H1 (cell line): ENCODE measurements at places on chromosomes 1 and 21. TPM values are rescaled to one million over a fixed set of nuclear protein-coding genes. Genes with fewer than 3 reads are reported as not detected.
A peak's percentile ranks its signal among the peaks of the same experiment; 100 is the strongest.

The DNAJC11 gene
- total RNA-seq: 90.9 and 92.8 TPM in 2 replicates

The SMCP gene
- not detected in 2 replicates for total RNA-seq

- H3K27ac ChIP-seq: no peak overlapping the region
- no peak overlapping the region for H3K4me3 ChIP-seq
- no peaks in the 10 kb centered on the region for H3K27me3 ChIP-seq
- no peak for DNase-seq
- H3K4me1 ChIP-seq: no peaks in the 10 kb centered on the region
These were observed 688.8 kb downstream of the PLA2G4A start for GRCh38 chr1:187517546-187517945.

- peaks cover 9% of the 10 kb centered on the region for H3K27me3 ChIP-seq
- H3K36me3 ChIP-seq: no peaks in the 10 kb centered on the region
- H3K4me1 ChIP-seq: peaks cover 28% of the 10 kb centered on the region
- H3K4me3 ChIP-seq: no peak overlapping the region
- H3K27ac ChIP-seq: no peak overlapping the region
These were observed 16.6 kb upstream of the LEMD1 start for GRCh38 chr1:205438213-205439158.

DNA sequence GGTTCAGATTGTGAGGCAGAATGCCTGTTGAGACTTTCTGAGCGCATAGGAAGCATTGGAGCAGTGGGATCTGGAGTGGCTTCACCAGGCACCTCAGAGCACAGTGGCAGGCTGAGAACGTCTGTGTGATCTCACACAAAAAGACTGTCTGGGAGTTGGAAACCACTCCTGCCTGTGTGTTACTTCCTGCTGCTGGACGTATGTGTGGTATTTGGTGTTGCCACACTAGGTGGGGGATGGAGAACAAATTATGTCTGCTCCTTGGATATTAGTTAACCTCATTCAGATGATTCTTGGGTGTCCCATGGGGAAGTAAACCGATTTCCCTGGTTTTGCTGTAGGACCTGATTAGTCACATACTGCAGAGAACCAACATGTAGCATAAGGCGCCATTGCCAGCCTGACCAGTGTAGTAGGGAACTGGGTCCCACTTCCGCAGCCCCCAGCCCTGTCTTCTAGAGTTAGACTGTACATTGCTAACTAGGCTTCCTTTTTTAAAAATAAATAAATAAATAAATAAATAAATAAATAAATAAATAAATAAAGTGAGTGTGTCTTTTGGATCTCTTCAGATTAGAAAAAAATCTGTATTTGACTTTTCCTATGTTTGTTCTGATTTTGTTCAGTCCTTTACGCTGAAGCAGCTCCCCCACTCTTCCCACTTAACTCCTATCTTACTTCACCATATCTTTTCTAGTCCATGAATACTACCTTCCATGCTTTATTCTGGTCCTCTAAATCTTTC lies 26.9 kb downstream of the UCK2 start:
- peaks cover 23% of the 10 kb centered on the region for H3K4me1 ChIP-seq
- no peak for DNase-seq
- H3K27ac ChIP-seq: peak overlapping the region; percentile 26; the same call in 1 of the 2 replicates
- no peaks in the 10 kb centered on the region for H3K27me3 ChIP-seq

DNA sequence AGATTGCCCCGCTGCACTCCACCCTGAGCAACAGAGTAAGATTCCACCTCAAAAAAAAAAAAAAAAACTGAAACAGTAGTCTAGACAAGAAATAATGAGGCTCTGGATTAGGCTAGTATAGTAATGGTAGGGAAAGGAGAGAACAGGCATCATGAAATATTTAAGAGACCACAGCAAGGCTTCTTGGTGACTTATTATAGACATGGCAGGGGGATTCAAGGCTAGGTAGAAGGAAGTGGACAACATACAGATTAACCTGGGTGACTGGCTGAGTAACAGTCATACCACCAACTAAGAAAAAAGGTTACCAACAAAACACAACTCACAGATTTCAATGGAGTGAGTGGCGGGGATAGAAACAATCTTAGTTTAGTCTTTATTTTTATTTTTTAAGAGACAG lies 8.3 kb downstream of the NVL start:
- H3K4me3 ChIP-seq: no peak overlapping the region
- H3K27me3 ChIP-seq: no peaks in the 10 kb centered on the region
- peaks cover 7% of the 10 kb centered on the region for H3K36me3 ChIP-seq
- no peak overlapping the region for H3K27ac ChIP-seq
- H3K4me1 ChIP-seq: no peaks in the 10 kb centered on the region
- no peak for DNase-seq

DNA sequence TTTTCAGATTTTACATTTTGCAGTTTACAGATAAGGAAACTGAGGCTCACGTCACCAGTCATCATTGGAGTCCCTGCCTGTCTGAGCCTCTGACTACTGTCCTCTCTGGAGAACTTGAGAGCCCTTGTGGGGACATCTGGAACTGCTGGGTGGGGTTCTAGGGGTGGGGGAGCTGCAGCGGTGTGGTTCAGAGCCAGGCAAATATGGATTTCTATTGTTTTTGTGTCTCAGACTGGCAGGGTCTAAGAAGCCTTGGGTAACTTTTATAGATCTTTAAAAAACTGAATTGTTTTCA lies 46.9 kb downstream of the IER5 start:
- peaks cover 19% of the 10 kb centered on the region for H3K4me1 ChIP-seq
- DNase-seq: no peak
- H3K36me3 ChIP-seq: no peaks in the 10 kb centered on the region
